Fibroblast of lung (primary cell): ENCODE measurements at places on chromosomes 13 and 19.

GRCh38 chr13:41643507-41643906, 186.2 kb downstream of the RGCC start:
- DNase-seq = no peak

DNA sequence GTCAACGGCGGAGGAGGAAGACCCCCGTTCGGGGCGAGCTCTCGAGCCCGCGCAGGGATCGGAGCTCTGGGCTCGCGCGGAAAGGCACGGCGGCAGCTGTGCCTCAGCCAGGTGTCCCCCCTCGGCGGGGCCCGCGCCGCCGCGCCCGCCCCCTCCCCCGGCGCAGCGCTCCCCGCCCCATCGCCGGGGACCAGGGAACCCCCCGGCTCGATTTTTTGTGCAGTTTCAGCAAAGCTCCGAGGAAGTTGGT, 110.0 kb downstream of the KCNRG start:
- DNase-seq = no peak

DNA sequence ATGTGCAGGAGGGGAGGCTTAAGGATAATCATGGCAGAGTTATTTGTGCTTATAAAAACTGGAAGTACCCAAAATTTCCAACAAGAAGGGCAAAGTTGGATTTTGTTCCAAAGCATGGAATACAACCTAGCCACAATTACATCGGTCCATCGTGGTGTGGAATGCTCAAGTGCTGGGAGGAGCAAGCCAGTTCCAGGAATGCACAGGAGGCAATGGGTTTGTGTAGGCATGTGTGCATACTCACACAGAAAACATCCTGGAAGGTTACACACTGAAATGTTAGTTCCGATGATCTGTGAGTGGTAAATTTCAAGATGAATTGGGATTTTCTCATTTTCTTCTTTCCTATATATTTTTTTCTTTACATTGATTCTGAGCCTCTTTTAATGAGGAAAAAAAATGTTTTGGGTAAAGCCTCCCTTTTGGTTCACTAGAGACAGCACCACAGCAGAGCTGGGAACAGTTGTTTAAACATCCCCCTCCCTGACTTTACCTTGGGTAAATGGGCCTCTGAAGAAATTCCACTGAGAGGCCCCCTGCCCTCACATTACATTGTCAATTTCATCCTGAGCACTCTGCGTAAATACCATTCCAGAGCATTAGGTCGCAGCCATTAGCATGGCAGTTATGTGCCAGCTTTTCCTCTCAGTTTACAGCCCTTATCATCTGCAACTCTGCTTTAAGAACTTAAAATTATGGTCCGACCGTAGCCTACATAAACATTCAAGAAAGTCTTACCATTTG, 122.0 kb downstream of the UQCRFS1 start:
- no peak for DNase-seq

DNA sequence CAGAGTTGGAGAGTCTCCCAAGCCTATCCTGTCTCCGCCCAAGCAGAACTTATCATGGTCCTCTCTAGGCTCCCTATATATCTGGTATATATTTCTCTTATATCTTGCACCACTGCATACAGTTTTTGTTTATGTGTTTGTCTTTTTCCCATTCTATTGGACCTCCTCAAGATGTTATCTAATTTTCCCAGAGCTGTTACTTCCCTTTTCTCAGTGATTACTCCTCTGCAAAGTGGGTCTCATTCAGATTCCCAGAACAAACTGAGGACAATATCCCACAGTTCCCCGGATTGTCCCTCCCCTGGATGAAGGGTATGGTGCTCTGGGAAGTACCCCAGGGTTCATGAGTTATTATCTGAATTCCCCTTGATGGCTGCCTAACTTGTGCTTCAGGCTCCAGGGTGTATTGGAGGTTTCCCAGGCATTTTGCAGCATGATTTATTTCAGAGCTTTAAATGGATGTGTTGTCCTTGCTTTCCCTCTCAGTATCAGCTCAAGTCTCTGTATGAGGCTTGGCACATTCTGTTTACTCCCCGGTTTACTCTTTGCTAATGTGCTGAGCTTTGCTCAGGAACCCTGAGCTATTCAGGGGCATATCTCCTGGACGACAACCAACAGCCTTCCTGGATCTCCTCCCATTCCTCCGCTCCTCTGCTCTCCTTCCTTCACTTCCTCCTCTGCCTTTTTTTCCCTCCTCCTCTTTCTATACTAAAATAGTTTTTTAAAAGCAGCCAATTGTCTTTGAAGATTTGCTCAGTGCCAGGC, 329.3 kb downstream of the SPRY2 start:
- DNase-seq = no peak

DNA sequence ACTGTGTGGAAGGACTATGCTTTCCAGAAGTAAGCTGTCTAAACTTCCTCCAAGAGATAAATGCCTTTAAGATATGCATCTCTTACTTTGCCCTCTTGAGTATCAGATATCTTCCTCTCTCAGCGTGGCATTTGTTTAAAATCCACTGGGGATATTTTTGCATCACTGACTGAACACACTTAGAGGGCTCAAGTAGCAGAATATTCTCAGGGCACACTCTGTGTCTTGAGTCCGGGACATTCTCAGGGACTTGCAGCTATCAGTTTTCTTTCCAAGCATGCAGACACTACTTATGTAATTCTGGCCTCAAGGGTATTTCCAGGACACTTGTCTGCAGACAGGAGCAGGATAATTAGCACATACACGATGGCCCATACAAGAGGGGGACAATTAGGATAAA, 84.7 kb downstream of the ERCC5 start:
- DNase-seq = no peak

- DNase-seq = no peak
Measured at GRCh38 chr19:20444202-20444885, 121.2 kb downstream of the ZNF737 start.

DNA sequence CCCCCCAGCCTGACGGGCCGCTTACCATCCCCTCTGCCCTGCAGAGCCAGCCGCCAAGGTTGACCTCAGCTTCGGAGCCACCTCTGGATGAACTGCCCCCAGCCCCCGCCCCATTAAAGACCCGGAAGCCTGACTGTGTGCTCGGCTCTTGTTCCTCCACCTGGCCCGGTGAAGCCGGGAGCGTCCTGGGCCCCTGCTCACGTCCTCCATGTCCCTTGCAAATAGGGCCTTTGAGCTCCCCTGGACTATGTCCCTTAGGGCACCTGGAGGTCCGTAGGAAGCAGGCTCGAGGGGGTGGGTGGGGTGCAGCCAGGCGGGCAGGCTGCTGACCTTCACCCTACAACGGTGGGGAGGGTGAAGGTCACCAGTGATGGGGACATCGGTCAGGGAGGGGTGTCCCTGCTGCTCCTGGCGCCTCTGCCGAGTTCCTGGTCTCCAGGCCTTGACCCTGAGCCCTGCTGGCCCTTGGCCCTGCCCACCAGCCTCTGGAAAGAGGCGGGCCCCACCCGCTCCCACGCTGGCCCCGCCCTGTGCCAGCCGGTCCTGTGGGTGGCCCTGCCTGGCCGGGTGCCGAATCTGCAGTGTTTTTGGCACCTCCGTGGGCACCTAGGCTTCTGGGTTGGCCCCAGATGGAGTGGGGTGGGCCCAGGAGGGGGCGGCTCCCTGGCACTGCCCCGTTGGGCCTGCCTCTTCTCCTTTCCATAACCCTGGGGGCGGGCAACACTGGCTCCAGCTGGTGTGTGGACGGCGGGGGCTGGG, 3.3 kb downstream of the ATP5F1D start:
- no peak for DNase-seq

- DNase-seq = no peak
Measured at GRCh38 chr19:29893606-29894284, 48.3 kb upstream of the URI1 start.

GRCh38 chr19:44748426-44749254, at the start of gene BCL3:
TSS of gene BCL3 (plus strand) at chr19:44748708. CDS start at chr19:44748791, 83 bp downstream.
- DNase-seq = no peak
